ENCODE measurements at places on chromosomes 6 and 20.

GRCh38 chr20:2156666-2157624 lies 55.3 kb downstream of the STK35 start:
- no peak for DNase-seq

DNA sequence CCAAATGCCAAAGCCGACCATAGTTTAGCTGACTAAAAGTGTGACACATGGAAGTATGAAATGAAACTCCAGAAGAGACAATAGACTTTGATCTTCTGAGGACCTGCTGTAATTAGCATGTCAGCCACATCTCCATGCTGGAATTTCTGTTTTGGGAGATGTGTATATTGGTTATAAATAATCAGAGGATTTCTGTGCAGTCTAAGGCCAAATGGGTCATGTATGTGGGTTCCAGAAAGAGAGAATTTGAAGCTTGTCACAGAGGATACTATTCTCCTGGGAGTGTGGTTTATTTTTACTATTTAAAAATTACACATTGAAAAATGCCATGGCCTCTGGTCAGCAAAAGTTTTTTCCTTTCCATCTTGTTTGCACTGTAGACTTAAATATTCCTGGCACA lies 405.5 kb upstream of the PLCB4 start:
- DNase-seq: no peak

- no peak for DNase-seq
Observed at GRCh38 chr6:63805808-63806572, 170.4 kb downstream of the PHF3 start.

DNA sequence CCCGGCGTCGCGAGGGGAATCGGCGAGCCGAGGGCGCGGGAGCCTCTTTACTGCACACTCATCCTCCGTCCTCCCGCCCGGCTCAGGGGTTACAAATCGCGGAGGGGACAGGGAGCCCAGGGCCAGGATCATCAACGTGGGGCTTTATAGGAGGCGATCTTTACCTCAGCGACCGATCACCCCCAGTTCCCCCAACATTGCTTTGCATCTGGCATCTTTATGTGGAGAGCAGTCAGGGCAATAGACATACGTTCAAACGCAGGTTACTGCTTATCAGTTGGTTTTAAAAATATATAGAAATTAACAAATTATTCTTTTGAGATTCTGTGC lies 634 bp downstream of the HSF2 start:
- no peak for DNase-seq

- DNase-seq: no peak
Observed at GRCh38 chr6:5399391-5399790, 138.1 kb downstream of the FARS2 start.

- no peak for DNase-seq
Observed at GRCh38 chr20:4989570-4989969, 11.7 kb downstream of the SLC23A2 start.

DNA sequence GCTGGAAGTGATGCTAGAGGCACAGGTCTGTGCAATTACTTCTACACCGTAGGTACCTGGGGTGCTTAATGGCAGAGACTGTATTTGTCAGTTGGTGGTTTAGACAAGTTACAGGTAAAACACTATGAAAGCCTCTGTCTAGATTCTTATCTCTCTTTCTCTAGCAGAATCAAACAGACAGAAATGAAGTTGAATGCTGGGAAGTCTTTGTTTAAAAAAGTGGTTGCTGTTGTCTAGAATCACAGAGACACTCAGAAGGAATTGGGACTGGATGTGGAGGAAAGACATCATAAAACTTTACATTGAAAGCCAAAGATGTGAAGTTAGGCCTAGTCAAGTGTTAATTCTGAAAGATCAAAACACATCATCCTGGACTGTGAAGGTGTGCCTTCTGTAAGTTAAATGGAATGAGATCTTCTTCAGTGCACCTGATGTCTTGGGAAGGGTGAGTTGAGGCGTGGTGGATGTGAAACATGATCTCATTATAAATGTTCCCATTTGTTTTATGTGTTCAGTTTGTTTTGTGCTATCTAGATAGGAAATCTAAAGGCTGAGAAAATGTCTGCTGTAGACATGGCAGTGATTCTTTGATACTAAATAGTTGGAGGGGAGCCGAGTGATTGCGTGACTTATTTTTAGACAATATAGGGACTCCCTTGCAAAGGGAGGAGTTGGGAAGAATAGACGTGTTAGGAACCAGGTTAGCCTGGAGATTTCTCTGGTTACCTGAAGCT lies 290.2 kb downstream of the SOX4 start:
- DNase-seq: no peak

DNA sequence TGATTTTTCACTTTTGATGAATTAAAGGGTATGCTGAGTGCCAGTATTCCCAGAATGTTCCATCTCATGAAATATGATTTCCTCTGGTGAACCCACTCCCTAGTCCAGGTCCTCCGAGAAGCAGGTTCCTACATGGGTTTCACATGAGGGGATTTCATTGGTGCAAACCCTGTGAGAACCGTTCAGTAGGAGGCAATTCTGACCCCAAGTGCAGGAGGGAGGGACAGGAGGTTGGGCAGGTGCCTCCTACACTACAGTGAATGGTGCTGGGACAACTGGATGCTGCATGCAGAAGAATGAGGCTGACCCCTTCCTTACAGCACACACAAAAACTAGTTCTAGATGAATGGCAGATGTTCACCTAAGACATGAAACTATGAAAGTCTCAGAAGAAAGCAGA lies 5.1 kb upstream of the ULBP2 start:
- DNase-seq: no peak

- DNase-seq: no peak
Observed at GRCh38 chr20:36498386-36499179, 42.7 kb upstream of the MYL9 start.

- DNase-seq: peak; percentile 64
Observed at GRCh38 chr20:8153281-8153908, 21.3 kb downstream of the PLCB1 start.

DNA sequence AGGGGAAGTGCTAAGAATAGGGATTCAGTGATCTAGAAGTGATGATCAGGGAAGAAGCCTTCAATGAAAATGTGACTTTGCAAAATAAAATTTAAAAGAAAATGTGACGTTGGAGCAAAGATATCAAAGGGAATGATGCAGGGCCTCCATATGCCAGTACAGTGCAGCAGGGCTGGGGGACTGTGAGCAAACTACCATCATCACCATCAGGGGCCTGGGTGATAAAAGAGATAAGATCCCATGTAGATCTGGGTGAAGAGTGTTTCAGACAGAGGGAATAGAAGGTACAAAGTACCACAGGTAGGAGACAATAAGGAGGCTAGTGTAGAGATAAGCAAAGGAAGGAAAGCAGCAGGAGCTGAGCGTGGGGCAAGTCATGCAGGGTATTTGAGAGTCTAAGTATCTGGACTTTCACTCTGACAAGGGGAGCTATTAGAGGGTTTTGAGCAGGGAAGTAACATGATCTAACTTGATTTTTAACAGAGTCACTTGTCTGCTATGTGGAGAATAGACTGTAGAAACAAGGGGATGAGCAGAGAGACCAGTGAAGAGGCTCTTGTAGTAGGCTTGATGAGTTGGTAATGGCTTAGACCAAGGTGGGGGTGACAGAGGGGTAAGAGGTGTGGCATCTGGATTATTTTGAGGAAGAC lies 295.6 kb downstream of the ZFAND3 start:
- no peak for DNase-seq

DNA sequence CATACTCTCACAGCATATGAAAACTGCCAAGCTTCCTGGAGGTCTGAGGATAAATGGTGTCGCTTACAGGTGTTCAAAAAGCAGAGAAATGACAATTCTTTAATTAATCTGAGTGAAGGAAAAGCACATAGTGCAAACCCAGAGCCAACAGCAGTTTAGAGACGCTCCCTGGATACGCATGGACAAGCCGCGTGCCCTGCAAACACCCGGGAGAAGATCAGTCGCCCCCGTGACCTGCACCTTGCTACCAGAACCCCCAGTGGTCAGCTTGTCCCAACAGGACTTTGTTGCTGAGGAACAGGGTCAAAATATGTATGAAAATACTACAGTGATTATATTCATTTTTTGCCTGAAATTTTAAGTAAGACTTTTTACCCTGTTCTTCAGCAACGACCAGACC lies 93.9 kb downstream of the PSMG4 start:
- DNase-seq: no peak

DNA sequence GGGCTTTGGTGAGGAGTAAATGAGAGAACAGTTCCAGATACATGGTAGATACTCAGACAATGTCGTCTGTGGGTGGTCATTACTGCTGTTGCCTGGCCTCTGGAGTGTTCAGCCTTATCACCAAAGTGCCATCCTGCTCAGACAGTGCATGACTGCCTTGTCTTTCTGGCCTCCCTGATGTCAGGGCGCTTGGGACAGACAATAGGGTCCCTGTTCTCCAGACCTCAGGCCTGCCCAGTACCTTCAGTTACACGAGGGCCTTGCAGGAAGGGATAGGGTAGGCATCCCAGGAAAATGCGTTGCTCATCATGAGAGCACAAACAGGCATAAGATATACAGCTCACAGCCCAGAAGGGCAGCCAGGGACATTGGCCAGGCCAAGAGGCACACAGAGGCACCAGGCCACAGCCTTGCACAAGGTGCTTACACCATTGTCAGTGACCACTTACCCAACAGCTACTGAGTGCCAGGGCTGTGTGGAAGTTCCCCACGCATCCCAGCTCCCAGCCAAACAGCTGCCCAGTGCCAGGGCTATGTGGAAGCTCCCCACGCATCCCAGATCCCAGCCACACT lies 27.4 kb downstream of the BPIFB1 start:
- no peak for DNase-seq

DNA sequence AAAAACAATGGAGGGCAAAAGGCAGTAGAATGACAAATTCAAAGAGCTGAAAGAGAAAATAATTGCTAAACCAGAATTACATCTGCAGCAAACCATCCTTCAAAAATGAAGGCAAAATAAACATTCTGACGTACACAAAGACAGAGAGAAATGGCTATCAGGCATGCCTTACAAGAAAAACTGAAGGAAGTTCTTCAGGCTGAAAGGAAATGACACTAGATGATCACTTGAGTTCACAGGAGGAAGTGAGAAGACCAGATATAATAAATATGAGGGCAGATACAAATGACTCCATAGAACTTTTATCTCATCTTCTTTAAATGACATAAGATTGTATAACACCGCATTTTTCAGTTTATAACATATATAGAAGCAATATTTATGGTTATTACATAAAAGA lies 30.0 kb downstream of the DZANK1 start:
- DNase-seq: no peak

GRCh38 chr6:104955491-104955890 lies 1.4 kb upstream of the LIN28B start:
- no peak for DNase-seq

DNA sequence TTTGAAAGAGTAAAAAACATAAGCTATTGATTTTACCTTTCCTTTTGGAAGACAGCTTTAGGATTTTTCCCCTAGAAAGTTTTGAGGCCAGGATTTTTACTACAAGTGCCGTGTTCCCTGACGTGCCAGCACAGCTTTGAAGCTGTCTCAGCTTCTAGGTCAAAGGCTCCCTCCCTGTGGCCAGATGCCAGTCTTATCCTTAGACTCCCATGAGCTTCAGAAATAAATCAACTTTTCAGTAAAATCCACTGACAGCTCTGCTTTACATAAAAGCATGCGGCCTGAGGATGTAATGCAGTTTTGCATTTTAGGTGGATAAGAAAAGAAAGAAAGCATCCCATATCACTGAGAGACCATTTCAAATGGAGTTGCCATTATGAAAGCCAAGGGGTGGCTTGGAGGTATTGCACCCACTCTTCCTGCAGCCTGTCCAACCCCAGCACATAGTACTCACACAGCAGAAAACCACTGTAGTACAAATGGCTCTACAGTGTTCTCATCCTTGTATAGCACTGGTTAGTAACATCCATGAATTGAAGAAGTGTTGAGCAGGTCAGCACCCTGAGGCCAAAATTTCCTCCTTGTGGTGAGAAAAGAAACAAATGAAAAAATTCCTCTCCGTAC lies 15.2 kb upstream of the ATXN1 start:
- no peak for DNase-seq

DNA sequence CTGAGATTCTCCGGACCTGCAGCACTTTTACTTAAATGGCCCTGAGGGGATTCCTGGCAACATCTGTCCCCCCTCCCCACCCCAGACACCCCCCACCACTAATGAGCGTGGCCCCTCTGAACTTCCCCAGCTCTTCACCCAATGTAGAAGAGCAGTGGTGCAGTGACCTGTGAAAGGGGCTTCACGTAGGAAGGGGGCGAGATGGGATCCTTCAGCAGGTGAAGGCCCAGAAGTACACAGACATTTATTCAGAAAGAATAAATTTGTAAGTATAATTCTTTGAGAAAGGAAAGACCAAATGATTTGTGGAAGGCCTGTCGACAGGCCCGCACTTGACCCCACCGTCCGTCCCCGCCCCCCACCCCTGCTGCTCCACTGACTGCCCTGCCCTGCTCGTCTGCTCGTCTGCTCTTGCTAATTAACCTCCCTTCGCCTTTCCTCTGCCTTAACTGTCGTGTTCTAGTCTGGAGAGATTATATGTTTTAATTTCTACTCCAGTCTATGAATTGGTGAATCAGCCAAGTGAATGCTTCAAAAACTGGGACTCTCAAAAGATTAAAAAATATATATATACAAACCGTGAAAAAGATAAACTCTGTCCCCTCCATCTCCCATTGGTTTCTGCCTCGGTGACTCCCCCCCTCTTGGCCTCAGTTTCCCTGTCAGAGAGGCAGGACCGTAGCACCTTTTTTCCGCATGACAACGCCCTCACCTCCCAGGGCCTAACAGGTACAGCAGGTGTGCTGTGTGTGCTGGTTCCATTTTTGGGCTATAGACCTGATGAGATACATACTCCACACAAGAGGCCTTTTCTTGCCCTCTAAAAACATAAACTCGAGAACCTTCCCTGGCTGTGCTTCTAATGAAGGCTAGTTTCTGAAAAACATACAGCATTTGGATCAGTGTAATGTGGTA lies 49.2 kb downstream of the GNAS start:
- no peak for DNase-seq

DNA sequence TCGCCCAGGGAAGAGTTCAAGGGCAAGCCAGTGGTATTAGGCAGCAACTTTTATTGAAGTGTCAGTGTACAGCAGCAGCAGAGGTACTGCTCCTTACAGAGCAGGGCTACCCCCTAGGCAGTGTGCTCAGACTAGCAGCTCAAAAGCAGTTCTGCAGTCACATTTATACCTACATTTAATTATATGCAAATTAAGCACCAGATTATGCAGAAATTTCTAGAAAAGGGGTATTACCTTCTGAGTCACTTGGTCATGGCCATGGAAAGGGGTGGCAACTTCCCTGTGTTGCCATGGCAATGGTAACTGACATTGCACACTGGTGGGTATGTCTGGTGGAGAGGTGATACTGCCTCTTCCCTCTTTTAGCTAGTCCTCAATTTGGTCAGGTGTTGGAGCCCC lies 2.1 kb upstream of the ZKSCAN4 start:
- no peak for DNase-seq

- no peak for DNase-seq
Observed at GRCh38 chr6:126252154-126252553, 87.8 kb upstream of the CENPW start.
